ELR (cell line): ENCODE measurements at places on chromosomes 12 and 14.
A peak's percentile ranks its signal among the peaks of the same experiment; 100 is the strongest.

- DNase-seq = peak; percentile 62
These were observed 39.6 kb downstream of the DNAH10 start for GRCh38 chr12:123801573-123802178.

GRCh38 chr12:117214797-117215196, 24.5 kb upstream of the FBXO21 start:
- no peak for DNase-seq

- DNase-seq = no peak
These were observed 4.5 kb downstream of the ITPR2 start for GRCh38 chr12:26828280-26829073.

DNA sequence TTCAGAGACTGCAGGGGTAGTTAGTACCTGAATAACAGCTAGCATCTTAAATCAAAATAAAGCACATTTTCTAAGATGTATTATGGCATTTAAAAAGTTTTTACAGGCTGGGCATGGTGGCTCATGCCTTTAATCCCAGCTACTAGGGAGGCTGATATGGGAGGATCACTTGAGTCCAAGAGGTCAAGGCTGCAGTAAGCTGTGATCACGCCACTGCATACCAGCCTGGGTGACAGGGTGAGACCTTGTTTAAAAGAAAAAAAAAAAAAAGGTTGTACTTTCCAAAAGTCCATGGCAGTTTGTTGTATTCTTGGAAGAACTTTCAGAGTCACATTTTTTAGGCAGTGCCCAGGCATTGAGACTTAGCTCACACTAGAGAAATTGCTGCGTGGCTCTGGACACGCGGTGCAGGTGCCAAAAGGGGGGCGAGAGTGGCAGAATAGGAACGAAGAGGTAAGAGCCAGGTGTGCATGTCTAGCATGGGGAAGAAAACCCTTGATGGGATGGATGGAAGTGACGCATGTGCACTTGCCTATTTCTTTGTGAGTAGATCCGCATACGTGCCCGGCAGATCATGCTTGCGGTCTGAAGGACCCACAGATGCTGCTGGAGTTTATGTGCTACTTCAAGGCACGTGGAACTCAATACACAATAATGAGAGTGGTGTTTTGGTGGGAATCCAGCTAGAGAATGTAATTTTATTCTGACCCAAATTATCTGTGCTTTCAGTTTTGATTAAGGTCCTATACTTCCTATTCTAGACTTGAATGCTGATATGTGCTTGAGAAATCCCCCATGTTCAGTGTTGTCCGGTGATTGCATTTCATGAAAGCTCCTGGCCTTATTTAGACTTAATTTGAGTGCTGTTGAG, 11.9 kb downstream of the ANKRD13A start:
- DNase-seq = no peak

- DNase-seq = peak; percentile 93
These were observed 331.4 kb downstream of the BCAT1 start for GRCh38 chr12:24617471-24617870.

DNA sequence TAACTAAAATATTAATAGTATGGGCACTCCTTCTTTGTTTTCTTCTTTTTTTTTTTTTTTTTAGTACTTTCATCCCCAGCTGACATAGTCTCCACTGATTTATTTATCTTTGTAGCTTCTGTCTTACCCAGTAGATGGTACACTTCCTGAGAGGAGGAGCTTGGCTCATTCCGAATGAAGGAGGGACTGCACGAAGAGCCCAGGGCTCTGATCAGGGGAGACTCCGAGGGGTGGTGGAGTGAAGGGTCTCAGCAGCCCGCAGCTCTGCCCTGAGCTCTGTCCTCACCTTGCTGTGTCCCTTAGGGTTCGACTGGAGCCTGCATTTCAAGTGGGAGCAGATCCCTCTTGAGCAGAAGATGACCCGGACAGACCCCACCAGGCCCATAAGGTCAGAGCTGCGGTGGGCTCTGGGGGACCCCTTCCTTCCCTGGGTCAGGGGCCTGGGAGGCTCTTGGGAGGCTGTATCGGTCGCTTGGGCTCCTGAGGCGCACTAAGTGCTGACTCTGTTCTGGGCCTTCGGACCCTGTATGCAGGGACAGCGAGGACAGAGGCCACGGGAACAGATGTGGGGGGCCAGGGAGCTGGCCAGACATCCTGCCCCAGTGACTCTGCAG, 65.2 kb downstream of the ERH start:
- no peak for DNase-seq

DNA sequence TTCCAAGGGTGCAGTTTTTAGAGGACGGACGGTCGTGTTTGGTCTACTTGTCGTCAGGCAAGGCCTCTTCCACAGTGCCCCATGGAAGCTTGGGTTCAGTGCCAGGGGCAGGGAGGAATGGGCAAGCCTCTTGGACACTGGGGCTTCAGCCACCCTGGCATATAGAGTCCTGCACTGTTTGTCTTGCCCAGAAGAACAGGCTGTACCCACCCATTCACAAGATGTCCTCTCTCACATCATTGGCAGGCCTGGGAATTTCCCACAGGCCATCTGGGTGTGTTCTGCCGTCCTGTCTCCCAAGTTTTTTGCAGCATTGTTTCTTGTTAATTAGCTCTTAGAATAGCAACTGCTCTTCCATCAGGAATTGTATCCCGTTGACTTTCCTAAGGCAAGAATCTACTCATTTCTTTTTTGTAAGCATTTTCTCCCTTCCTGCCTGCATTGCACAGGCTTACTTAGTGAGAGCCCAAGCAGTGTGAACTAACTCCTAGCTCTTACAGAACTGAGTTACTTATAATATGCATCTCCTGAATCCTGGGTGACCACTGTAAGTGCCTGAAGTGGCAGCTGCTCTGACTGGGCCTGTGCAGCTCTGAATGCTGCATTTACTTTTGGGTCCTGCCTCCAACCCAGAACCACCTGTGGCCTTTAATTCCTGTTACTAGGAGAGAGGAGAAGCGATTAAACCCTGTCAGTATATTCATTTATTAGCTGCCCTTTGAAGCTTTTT, 149.4 kb upstream of the HIF1A start:
- no peak for DNase-seq

GRCh38 chr14:50335989-50336824, 24.1 kb downstream of the DMAC2L start:
- no peak for DNase-seq

- DNase-seq = peak; percentile 62
These were observed 33.8 kb downstream of the FBRSL1 start for GRCh38 chr12:132523576-132524331.

- DNase-seq = no peak
These were observed 18.4 kb upstream of the MAP3K9 start for GRCh38 chr14:70827752-70828151.

- DNase-seq = no peak
These were observed 34.0 kb downstream of the TUNAR start for GRCh38 chr14:95910628-95911027.

GRCh38 chr12:89165703-89166102, 186.6 kb downstream of the DUSP6 start:
- no peak for DNase-seq

GRCh38 chr12:49672301-49673217, 34.6 kb downstream of the FMNL3 start:
- no peak for DNase-seq

DNA sequence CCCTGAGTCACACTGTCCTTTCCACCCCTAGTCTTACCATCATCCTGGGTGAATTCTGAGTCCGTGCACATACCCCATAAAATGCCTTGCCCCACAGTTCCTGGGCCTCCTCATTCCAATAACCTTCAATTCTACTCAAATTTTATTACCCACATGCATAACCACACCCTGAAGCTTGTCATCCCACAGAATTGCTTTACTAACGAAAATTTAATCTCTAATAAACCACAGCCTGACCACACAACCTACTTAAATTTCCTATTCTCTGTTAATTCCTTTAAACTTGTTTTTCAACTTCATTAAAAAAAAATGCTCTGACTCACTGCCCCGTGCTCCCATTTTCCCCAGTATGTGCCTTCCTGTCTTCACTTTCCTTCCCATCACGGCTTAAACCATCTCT, 205.9 kb downstream of the PHLDA1 start:
- DNase-seq = peak; percentile 93

DNA sequence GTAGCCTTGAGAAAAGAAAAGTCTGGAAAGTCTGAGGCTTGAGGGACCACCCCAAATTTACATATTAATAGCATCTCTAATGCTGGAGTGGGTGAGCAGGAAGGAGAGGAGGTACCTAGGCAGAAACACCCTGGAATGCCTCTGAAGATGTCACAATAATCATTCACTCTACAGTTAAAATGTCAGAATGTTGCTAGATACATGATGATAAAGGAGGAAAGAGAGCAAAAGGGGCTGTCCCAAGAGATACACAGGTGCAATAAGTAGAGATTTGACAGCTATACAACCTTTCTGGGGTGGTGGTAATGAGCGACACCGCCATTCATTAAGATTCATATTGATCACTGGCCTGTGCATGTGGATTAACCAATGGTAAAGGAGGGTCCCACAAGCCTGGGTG, 540.5 kb upstream of the FBXO33 start:
- no peak for DNase-seq

DNA sequence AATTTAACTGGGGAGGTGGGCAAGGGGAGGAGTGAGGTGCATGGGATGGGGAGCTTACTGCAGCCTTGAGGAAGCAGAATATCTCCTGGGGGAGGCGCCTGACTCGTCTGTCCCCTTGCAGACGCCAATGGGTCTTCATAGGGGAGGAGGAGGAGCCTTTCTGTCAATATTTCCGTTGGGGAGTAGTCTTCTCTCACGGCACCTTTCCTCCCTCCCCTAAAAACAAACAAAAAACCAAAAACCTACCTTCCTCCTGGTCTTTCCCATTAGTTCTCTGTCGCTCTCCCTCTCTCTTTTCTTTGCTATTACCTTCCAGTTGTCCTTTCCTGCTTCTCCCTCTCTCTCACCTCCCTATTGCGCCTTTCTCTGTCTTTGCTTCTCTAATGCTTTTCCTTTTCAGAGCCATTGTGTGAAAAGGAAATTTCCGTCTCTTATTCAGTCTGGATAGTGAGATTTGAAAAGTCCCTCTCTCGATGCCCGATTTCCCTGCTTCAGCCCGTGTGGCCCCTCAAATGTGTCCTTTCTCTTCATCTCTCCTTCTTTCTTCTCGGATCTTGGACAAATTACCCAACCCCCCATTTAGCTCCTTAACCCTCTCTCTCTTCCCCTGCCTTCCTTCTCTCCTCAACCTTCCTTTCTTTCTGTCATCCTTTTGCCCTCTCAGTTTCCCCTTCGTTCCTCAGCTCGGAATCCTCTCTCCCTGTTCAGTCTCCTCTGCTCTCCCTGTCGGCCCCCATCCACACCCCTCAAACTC, 5.9 kb downstream of the GPR84 start:
- DNase-seq = peak; percentile 48

DNA sequence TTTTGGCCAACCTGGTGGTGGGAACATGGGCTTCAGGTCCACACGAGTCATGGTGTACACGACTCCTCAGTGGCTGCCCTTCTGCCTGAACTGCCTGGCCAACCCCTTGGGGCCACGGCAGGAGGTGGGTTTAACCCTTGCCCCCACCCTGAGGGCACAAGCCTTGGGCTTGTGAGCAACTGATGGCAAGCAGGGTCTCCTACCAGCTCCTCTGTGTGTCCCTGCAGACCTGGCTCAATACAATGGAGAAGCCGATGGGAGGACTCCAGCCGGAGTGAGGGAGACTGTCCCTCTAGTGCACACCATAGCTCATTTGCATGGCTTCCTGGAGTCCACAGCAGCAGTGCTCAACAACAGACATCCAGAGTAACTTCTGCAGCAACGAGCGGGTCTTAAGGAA, 28.0 kb downstream of the JAG2 start:
- no peak for DNase-seq
